NCI-H1048 (cell line): ENCODE measurements at places on chromosomes 6 and 20.

DNA sequence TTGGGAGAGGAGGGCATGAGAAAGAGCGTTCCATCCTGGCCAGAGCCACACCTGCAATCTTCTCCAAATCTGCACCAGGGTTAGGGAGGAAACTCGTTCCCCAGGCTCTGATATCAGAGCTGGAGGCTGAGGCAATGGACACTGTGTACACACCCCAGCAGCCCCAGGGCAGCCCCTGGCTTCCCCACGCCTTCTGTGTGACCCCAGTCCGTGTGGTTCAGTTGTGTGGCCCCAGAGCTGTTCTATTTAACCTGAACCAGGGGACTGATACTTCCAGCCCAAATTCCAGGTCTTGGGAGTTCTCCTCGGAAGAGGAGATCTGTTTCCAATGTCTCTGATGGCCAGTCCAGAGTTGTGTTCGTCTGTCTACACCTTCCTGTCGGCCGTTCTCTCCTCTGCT lies 242.6 kb upstream of the EXOC2 start:
- DNase-seq: no peak

DNA sequence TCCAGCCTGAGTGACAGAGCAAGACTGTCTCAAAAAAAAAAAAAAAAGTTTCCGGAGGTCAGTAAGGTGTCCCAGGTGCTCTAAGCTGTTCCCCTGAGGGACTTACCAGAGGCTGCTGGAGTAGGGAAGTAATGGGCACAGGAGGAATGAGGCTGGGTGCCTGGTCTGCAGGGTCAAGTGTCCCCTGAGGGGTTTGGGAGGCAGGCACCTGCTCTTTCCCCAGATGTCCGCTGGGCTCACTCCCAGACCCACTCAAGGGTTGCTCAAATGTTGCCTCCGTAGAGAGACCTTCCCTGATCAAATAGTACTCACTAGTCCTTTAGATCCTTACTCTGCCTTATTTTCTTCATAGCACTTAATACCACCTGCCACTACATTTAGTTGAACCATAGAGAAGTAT lies 5.4 kb upstream of the MAPK13 start:
- DNase-seq: no peak

DNA sequence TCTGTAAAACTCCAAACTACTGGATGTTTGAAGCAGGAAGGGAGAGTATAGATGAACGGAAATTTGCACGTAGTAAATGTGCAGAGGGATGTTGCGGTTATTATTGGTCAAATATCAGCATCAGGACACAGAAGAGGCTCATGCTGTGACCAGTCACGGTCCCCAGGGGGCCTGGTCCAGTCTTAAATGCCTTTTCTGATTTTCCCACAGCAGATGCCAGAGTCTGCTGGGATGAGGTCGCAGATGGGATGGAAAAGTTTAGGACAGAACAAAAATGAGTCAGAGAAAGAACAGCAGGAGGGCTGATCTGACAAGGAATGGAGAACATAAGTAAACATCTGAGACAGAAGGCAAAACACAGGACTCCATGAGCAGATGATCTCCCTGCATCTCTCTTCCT lies 11.7 kb upstream of the SIRPG start:
- DNase-seq: no peak

DNA sequence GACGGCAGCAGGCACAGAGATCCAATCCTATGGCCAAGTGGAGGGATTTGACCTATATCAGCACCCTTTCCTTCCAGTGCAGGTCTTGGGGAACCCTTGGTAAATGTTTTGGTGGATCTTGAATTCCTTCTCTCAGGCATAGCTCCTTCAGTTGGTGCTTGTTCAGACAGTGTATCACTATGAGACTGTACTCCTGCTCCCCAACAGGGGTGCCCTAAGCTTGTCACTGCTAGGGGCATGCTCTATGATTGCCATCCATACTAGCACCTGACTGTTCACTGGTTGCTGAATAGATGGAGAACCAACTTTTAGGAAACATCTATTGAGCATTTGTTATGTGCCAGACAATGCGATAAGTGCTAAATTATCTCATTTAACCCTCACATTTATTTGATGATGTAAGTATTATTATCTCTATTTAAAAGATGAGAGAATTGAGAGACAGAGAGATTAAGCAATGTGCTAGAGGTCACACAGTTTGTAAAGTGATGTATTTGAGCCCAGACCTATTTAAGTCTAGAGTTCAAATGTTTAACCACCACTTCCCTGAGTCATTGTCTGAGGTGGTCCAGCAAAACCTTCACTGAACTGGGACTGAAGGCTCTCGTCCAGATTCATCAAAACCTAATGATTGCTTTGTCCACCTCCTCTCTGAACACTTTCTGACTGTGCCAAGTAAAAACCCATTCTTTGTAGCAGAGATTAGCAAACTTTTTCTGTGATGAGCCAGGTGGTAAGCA lies 34.3 kb downstream of the ADGRF1 start:
- no peak for DNase-seq

- DNase-seq: no peak
Measured at GRCh38 chr6:64288351-64288750, 652.7 kb downstream of the PHF3 start.

- DNase-seq: no peak
Measured at GRCh38 chr6:148407372-148407771, 64.7 kb downstream of the SASH1 start.

DNA sequence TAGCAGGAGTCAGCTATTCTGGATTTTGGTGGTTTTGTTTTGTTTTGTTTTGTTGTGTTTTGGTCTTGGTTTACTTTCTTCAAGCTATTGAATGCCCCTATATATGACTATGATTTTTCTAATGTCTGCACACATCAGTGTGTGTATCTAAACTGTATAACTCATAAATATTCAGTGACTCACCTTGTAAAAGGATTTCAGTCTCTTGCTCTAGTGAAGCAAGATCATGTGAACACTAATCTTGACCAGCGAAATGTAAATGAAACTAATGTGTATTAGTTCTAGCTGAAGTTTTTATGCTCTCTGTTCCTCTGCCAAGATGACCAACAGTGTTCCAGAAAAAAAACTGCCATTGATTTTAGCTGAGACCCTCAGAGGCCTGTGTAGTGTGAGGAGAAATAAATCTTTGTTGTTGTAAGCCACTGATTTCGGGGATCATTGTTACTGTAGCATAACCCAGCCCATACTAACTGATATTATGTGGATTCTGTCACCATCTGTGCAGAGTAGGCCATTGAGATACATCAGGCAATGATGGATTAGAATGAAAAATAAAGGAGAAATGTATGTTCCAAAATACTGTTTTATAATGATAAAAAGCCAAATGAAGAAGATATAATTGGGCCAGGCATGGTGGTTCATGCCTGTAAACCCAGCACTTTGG lies 11.5 kb upstream of the BTBD9 start:
- no peak for DNase-seq

DNA sequence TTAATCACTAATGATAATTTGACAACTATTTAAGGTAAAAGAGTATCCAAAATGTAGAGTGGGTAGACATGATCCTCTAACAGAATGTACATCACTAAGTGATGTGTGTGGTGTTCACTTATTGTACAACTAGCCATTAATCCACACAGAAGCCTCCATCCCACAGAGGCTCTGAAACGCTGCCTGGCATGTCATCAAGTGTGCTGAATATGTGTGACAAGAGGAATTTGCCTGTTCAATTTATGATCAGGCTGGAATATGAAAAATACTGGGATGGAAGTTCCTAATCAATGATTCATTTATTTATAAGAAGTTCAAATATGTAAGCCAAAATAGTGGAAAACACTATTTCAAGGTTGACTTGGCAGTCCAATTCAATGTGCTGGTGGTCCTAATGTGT lies 72.4 kb downstream of the BACH2 start:
- no peak for DNase-seq

GRCh38 chr6:165854061-165854862 lies 191.2 kb upstream of the PDE10A start:
- no peak for DNase-seq

GRCh38 chr6:99603421-99604165 lies 3.0 kb upstream of the PRDM13 start:
- DNase-seq: no peak

GRCh38 chr6:31031095-31031494 lies 20.8 kb downstream of the MUC22 start:
- no peak for DNase-seq

DNA sequence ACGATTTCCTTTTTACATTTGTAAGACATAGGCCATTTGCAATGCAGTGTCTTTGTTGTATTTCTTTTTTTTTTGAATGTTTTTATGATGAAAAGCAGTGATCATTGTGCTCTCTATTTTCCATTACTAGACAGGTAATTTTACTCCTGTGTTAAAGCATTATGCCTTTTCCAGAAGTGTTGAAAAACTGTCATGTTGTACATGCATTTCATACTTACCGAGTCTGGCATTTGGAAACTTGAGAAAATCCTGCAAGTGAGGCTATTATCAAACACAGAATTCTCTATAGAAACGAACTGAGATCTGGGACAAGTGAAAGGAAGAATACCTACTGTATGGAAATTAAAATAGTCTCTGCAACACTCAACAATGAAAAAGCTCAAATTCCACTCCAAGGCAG lies 78.6 kb upstream of the CNR1 start:
- DNase-seq: no peak

DNA sequence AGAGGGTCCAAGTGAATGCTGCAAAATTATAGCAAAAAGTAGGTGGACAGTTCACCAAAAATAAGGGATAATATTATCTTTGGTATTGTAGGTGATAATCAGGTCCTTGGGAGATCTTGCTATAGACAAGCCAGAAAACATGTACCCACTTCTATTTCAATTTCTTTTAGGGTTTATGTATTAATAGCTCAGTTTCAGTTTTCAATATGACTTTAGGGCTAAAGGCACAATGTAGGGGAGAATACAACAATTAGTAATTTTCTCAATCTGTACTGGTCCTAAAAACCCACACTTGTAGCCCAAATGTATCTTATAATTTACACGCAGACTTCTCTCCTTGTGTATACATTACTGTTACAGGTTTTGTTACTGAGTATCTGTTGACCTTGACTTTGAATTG lies 307.0 kb upstream of the ID4 start:
- DNase-seq: no peak

- DNase-seq: no peak
Measured at GRCh38 chr6:118509009-118509617, 39.0 kb upstream of the PLN start.

DNA sequence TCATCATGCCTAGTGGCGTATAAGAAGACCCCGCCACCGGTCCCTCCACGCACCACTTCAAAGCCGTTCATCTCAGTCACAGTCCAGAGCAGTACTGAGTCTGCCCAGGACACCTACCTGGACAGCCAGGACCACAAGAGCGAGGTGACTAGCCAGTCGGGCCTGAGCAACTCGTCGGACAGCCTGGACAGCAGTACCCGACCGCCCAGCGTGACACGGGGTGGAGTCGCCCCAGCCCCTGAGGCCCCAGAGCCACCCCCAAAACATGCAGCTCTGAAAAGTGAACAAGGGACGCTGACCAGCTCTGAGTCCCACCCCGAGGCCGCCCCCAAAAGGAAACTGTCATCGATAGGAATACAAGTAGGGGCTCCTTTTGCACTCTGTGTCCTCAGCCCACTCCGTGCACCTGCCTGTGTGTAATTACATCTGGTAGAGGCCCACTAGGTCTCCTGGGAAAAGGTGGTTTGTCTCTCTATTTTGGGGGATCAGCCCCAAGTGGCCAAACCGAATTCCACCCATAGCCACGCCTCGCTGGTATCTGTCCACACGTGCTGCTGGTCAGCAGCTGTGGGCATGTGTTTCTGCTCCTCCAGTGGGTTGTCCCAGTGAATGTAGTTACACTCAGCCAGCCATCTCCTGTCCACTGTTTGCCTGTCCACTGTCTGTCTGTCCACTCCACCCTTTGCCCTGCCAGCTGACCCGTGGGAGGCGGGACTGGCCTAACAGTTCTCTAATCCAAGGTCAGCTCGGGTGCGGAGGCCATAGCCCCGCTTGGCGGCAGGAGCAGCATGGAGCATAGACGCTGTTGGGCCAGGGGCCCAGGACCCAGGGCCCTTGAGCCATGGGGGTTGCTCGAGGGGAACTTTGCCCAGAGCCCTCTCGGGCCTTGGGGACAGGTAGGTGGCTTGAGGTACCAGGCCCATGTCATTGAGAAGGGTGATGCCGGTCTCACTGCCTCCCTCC lies 44.3 kb upstream of the MYL9 start:
- no peak for DNase-seq

GRCh38 chr20:39123185-39123557 lies 161.0 kb downstream of the DHX35 start:
- no peak for DNase-seq

- DNase-seq: no peak
Measured at GRCh38 chr20:7893014-7893730, 47.1 kb downstream of the HAO1 start.

- DNase-seq: no peak
Measured at GRCh38 chr20:52494244-52494643, 302.7 kb upstream of the ZFP64 start.

DNA sequence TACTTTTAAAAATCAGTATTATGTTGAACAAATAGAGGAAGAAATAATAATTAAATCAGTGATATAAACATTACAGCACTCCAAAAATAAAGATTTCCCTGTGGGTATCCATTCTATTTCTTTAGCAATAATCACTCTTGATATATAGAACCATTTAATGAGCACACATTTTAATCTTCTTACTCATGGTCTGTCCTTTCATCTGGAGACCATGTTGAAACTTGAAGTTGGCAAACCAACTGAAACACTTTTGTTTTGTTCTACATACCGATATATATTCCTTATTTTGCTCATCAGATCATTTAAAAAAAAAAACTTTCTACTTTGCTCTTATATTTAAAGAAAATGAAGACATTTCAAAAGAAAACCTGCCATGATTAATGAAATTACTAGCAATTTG lies 13.4 kb downstream of the C6orf58 start:
- DNase-seq: no peak

DNA sequence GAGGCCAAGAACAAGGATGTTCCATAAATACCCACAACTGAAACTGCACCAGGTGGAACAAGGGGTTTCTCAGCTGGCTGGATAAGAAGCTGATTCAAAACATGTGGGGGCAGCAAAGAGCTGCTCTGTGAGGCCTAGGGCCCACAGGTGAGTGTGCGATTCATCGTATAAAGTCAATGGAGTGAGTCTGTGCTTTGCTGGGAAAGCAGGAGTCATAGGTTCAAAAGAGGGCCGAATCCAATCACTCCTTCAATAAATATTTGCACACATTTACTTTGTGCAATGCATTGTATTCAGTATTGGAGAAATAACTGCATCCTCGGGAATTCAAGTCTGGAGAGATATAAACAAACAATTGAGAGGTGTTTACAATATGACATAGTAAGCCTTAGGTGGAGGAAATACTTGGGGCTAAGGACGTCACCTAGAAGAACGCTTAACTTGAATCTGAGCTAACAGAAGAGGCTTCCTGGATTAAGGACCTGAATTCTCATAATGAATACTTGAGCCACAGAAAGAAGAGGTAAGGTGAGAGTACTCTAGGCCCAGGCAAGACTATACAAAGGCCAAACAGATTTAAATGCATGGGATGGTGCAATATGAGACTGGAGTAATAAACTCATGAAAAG lies 83.7 kb upstream of the TMEM30A start:
- DNase-seq: no peak

GRCh38 chr6:131073577-131073976 lies 10.5 kb upstream of the EPB41L2 start:
- DNase-seq: no peak

- DNase-seq: no peak
Measured at GRCh38 chr20:3405139-3405538, 2.3 kb downstream of the DNAAF9 start.

- no peak for DNase-seq
Measured at GRCh38 chr6:117263353-117263927, 1.9 kb upstream of the VGLL2 start.

- DNase-seq: peak; percentile 87
Measured at GRCh38 chr20:38446441-38447209, 11.5 kb upstream of the SNHG17 start.

GRCh38 chr6:133873538-133873937 lies 15.4 kb upstream of the TCF21 start:
- DNase-seq: no peak

- no peak for DNase-seq
Measured at GRCh38 chr6:1626481-1626880, 16.8 kb downstream of the FOXC1 start.
